ENCODE measurements at places on chromosomes 1 and 21.

- DNase-seq, result peak; percentile 14
These were observed 24.3 kb downstream of the UBE2Q1 start for GRCh38 chr1:154533952-154534844.

- DNase-seq, result no peak
These were observed 14.1 kb downstream of the ALPL start for GRCh38 chr1:21523297-21523813.

DNA sequence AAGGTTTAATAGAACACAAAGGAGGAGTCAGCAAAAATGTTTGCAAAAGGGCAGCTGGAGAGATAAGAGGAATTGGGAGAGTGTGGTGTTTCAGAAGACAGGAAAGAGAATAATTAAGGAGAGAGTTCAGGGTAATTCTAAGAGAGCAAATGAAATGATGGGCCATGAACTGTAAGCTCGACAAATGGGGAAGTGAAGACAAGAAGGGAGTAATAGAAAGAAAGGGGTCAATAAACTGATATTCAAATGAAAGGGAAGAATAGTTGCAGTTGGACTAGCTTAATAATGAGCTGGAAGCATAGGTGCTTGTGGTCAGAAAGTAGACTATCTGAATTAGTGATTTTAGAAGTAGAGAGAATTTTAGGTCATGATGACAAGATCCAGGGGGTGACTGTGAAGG lies 15.6 kb upstream of the RNF220 start:
- DNase-seq, result no peak

DNA sequence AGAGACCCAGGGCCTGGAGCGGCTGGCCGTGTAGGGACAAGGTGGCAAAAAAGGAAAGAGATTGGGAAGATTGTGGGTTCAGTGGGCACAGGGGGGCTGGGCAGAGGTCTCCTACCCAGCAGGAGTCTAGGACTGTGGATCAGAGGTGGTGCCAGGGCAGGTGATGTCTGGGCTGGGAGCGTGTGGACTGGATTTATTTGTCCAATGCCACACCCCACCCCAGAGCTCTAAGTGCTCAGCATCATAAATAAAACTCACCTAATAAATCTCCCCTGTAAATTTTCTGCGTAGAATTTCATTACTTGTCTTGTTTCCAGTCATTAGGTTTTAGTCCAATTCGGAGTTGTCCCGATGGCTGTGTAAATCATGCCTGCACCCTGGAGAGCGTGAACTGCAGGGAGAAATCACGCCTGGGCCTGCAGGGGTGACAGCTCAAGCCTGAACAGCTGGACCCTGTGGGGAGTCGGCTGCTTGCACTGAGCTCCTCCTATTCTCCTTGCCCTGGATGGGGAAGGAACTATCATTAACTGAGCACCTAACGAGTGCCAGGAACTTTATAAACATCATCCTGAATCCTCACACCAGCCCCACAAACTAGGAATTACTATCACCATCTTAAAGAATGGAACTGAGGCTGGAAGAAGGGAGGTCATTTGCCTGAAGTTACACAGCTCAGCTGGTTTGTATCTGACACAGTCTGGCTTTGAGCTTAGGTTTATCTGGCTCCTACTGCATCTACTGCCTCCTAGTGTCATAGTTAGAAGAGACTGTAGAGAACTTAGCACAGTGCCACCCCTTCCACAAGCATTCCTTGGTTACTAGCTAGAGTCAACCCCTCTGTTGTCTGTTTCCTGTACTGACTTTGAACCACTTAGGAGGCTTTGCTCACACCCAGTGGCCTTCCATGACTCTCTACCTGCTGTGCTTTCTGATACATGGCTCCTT lies 25.0 kb upstream of the POU3F1 start:
- DNase-seq, result peak; percentile 46

DNA sequence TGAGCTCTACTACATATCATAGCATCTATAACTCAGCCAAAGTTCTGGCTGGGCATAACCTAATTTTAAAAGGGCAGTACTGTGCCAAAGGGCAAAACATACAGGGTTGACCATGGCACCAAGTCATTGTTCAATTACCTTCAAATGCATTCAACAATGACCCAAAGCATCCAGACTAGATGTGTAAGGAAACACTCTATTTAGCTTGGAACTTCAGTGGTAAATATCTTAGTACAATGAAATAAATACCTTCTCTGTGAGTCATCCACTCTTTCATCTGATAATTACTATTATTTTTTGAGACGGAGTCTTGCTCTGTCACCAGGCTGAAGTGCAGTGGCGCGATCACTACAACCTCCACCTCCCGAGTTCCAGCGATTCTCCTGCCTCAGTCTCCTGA lies 70.0 kb downstream of the NVL start:
- peak; percentile 3 for DNase-seq

GRCh38 chr1:188261849-188262248 lies 1433.1 kb downstream of the PLA2G4A start:
- DNase-seq, result no peak

GRCh38 chr1:57017200-57017599 lies 51.4 kb upstream of the C8B start:
- peak; percentile 6 for DNase-seq

DNA sequence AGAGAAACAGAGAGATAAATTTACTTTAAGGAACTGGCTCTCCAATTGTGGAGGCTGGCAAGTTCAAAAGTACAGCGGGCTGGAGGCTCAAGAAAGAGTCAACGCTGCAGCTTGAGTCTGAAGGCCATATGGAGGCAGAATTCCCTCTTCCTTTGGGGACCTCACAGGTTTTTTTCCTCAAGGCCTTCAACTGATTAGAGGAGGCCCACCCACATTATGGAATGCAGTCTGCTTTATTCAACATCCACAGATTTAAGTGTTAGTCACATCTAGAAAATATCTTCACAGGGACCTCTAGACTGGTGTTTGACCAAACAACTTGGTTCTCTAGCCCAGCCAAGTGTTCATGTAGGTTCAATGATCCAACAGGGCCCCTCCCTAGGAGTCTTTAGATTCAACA lies 117.8 kb downstream of the SLC35F3 start:
- no peak for DNase-seq

- DNase-seq, result no peak
These were observed 103.2 kb downstream of the PKN2 start for GRCh38 chr1:88787023-88787903.

GRCh38 chr1:113579256-113580018 lies 179.8 kb downstream of the PHTF1 start:
- peak; percentile 35 for DNase-seq

GRCh38 chr21:39688010-39688409 lies 57.0 kb upstream of the IGSF5 start:
- no peak for DNase-seq

DNA sequence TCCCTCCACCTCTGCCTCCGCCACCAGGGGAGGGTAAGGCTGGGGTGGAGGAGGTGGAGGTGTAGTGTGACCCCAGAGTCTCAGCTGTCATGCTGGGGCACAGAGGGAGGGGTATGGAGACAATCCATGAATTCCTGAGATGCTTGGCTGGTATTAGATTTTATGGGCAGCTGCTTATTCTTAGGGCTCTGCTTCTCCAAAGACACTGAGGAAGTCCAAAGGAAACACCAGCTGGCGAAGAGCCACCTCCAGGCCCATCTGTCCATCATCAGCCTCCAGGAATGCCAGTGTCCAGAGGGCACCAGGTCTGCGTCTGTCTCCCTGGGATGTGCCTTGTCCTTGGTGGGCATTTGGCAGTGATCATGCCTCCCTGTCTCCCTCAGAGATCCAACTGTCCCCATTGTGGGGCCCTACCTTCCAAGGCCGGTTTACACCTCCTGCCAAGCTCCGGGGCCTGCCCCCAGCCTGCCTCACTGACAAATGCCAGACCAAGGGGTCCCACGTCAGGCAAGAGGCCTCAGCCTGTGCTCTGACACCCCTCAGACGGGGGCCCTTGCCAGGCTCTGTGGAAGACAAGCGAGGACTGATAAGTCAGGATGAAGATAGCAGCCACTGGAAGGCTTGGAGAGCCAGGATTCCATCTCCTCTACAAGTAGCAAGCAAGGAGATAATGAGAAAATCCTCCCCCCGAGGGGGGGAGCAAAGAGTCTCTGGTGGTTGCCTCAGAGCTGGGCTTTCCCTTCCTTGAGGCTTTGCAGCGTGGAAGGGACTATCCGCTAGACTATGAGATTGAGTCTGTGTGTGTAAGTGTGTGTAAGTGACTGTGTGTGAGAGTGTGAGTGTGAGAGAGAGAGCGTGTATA lies 1.6 kb downstream of the TNNI1 start:
- DNase-seq, result no peak

GRCh38 chr1:101261623-101262022 lies 24.8 kb downstream of the S1PR1 start:
- no peak for DNase-seq

Measured in AG10803 (cell line).